ENCODE measurements at places on chromosomes 1 and 21. TPM values are rescaled to one million over a fixed set of nuclear protein-coding genes. Genes with fewer than 3 reads are reported as not detected.

DNA sequence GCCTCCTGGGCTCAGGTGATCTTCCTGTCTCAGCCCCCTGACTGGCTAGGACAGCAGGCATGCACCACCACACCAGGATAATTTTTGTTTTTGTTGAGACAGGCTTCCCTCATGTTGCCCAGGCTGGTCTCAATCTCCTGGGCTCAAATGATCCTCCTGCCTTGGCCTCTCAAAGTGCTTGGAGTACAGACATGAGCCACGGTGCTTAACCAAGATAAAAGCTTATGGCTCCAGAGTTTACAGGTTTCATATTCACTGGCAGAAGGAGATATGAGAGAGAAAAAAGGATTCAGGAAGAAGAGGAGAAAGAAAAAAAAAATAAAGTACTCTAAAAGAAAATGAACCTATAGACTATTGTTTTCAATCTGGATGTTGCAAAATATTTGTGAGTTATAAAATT lies 748.8 kb upstream of the NCAM2 start:
- no peak for DNase-seq

- DNase-seq = no peak
These were observed 90.2 kb upstream of the VCAM1 start for GRCh38 chr1:100629391-100629790.

- no peak for DNase-seq
These were observed 58.7 kb upstream of the WDR26 start for GRCh38 chr1:224493269-224493668.

DNA sequence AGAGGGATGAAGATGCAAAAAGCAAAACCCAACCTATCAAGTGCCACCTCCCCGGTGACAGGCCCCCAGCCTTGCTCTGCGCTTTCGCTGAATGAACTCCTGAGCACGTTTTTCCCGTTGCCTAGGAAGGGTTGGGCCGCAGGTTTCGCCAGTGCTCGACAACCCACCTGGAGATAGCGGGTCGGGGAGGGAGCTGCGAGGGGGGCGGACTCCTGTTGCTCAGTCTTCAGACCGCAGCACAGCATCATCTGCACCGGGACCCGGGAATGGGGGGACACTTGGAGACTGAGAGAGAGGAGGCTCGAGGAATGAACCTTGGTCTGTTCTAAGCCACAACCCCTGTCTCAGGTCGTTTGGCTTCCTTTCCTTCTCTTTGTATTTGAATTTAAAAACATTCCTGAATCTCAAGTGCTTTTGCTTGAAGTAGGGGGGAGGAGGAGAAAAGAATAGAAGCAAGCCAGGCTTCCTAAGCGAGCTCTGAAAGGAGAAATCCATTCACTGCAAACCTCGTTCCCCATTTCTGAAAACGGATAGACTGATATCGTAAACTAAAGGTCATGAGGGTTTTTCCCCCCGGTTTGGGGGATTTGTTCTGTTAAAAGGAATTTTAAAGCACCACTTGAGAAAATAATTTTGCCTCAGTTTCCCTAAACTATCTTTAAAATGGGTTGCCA lies 1.2 kb downstream of the AK5 start:
- peak; percentile 33 for DNase-seq

- no peak for DNase-seq
These were observed 4.9 kb downstream of the RCAN1 start for GRCh38 chr21:34609933-34610549.

MATN1 gene
- total RNA-seq = 0.17 TPM

RHD gene
- 0.34 TPM for total RNA-seq

GJC2 gene
- 5.0 TPM for total RNA-seq

CHRM3 gene
- total RNA-seq = 2.6 TPM

All from dermis blood vessel endothelial cell (primary cell).